Cardiac muscle cell (in vitro differentiated cells and primary cell): ENCODE measurements at places on chromosomes 12 and 14. TPM values are rescaled to one million over a fixed set of nuclear protein-coding genes. Genes with fewer than 3 reads are reported as not detected.

LRTM2 gene
- polyA plus RNA-seq = not detected in 2 replicates

- no peak for DNase-seq
These were observed 9.1 kb downstream of the TMED10 start for GRCh38 chr14:75167325-75167724.

SLC6A15 gene
- polyA plus RNA-seq = 0.60 and 1.2 TPM in 2 replicates

DNA sequence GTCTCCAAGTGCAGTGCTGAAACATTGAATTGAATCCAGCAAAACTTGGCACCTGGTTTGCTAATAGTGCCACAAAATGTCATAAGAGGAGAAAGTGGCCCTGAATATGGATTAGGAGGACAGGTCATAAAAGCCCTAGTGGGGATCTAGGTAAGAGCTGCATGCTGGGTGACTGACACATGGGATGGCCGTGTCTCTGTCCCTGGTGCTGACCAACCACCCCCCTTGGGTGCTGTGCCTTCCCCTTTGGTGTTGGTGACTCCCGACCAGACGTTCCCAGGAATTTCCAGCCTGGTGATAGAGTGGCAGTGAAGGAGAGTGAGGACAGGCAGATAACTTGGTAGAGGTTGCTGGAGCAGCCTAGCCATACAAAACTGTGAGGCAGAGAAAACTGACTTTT lies 142.8 kb downstream of the VRK1 start:
- DNase-seq = peak; percentile 73
